ENCODE measurements at places on chromosomes 6 and 20.

- DNase-seq: no peak
Measured at GRCh38 chr6:70738028-70738427, 70.3 kb downstream of the SMAP1 start.

DNA sequence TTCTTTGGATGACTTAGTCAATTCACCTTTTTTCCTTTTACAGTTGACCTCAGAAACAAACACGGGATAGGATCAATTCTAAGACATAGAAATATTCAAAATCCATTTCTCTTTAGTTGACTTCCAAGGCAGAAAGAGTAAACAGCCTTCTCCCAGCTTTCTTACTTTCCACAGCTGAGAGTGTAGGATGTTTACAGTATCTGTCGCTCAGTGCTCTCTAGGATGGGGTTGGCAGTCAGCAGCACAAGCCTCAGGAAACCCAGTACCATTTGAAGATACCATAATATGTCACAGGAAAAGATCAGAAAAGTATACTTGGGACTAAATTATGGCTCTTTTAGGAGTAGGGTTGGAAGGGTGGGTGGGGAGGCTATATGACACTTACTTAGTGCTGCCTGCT, 88.2 kb downstream of the OGFRL1 start:
- no peak for DNase-seq

- no peak for DNase-seq
Measured at GRCh38 chr6:87806099-87806498, 104.1 kb upstream of the AKIRIN2 start.

DNA sequence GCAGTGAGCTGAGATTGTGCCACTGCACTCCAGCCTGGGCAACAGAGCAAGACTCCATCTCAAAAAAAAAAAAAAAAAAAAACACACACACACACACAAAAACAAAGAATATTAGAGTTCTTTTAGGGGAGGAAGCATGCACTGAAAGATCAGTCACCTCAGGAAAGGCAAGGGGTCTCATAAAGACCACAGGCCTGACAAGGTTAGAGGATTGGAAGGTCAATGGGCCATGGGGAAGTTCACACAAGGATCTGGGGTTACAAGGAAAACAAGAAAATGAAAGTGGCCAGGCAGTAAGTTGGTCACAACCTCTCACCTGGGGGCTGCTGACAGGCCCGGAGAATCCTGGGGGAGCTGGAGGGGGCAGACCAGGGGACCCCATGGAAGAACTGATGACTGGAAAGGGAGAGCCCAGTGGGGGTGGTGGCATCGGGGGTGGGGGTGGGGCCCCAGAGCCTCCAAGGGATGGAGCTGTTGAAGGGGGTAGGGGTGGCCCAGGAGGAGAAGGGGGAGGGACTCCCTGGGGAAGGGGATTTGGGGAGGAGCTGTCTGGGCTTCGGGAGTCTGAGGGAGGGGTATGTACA, 1.5 kb downstream of the RXRB start:
- DNase-seq: no peak

- no peak for DNase-seq
Measured at GRCh38 chr20:32667027-32667426, 6.7 kb downstream of the C20orf203 start.

GRCh38 chr6:104170401-104170800, 689.3 kb downstream of the HACE1 start:
- DNase-seq: no peak

Data from D721Med (cell line).